Lung (tissue), 17 donors: ENCODE measurements at places on chromosomes 4 and X. TPM values are rescaled to one million over a fixed set of nuclear protein-coding genes. Genes with fewer than 3 reads are reported as not detected.

DNA sequence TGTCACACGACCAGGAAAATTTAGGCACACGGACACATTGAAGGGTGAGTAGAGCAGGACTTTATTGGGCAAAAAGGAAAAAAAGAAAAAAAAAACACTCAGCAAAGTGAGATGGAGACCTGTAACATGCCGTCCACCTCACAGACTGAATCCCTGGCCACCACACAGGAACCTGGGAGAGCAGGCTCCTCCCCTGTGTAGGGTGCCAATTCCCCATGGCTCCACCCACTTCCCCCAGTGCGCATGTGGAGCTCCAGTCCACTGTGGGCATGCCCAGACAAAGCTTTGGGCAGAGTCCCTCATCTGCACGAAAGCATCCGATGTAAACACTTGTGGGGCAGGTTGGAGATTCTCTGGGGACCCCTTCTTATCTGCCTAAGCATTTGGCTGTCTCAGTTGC is 23.6 kb upstream of the CBR4 start:
- no peak overlapping the region for H3K27ac ChIP-seq
- DNase-seq: no peak
- H3K4me3 ChIP-seq: no peak overlapping the region
- H3K27me3 ChIP-seq: no peaks in the 10 kb centered on the region
- no peaks in the 10 kb centered on the region for H3K36me3 ChIP-seq
- no peaks in the 10 kb centered on the region for H3K4me1 ChIP-seq

GRCh38 chrX:11053351-11053750 is 57.8 kb upstream of the HCCS start:
- H3K4me3 ChIP-seq: no peak overlapping the region
- H3K27me3 ChIP-seq: peaks cover 6% of the 10 kb centered on the region
- H3K27ac ChIP-seq: no peak overlapping the region
- peak; percentile 4 for DNase-seq

Gene MTTP
- total RNA-seq: 0.40 TPM

- no peak for DNase-seq
- no peaks in the 10 kb centered on the region for H3K36me3 ChIP-seq
- no peaks in the 10 kb centered on the region for H3K4me1 ChIP-seq
- no peaks in the 10 kb centered on the region for H3K27me3 ChIP-seq
- H3K27ac ChIP-seq: no peak overlapping the region
Measured at GRCh38 chr4:26590639-26591038, 6.8 kb downstream of the TBC1D19 start.

DNA sequence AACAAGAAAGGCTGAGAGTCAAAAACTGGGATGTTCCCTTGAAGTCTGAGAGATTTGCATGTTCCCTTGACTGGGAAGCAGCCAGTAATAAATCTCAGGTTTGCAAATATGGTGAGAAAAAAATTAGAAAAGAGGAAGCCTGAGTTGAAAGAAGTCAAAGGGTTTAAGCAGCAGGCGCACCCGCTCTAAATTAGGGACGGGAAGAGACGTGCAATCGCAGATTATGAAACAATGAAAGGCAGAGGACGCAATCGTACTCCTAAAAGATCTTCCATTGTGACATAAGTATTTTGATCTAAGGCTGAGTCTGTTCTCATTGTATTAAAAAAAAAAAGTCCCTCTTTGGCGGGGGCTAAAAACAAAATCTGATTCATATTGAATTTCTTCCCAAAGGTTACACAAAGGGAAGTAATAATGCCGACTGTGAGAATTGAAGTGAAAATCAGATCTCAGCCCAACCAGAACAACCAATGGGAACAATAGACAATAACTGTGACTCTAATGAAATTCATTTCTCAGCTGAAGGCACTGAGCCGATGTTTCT is 28.2 kb downstream of the SAT1 start:
- H3K36me3 ChIP-seq: no peaks in the 10 kb centered on the region
- H3K4me3 ChIP-seq: no peak overlapping the region
- no peak for DNase-seq
- H3K27ac ChIP-seq: no peak overlapping the region
- H3K4me1 ChIP-seq: peaks cover 5% of the 10 kb centered on the region

Gene PACRGL
- 34.6 TPM for total RNA-seq

Gene LAGE3
- total RNA-seq: 26.4 TPM
